ENCODE measurements at places on chromosomes 6 and 20.

GRCh38 chr6:151241853-151242252 is 2.1 kb downstream of the AKAP12 start:
- DNase-seq: no peak

DNA sequence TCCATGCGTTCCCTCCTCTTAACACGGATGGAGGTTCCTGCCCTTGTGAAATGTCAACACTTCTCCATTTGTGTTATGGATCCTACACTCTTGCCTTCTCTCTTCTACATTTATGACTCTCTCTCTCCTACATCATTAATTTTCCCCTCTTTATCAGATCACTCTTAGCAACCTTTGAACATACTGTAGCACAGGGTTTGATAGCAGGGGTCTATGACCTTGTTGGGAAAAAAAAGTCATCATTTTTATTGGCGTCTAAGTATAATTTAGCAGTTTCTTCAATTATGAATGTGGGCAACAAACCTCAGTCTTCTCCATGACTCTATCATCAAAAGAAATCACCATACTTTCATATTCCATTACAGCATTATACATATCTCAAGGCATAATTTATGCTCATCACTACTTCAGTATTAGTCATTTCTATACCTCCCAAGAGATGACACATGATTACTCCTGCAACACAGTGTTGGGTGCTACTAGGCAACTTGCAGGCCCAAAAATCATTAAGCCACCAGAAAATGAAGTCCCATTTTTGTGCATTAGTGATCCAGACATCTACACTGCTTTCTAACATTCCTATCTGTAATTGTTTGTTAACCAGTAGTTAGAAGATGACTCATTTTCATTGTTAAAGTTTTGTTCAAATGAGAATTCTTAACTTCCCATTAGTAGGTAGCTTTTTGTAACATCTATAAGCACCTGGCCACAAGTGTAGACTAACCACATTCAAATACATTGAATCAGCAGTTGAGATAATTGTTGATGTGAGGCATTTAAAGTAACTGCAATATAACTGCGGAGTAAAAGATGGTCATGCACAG is 9.5 kb downstream of the CYP39A1 start:
- no peak for DNase-seq

- DNase-seq: no peak
Observed at GRCh38 chr6:6635291-6635690, 46.8 kb downstream of the LY86 start.

- DNase-seq: no peak
Observed at GRCh38 chr6:51028276-51028675, 209.6 kb downstream of the TFAP2B start.

- DNase-seq: no peak
Observed at GRCh38 chr6:1027109-1027794, 284.6 kb upstream of the FOXQ1 start.

- DNase-seq: no peak
Observed at GRCh38 chr20:40591536-40591935, 97.5 kb downstream of the MAFB start.

- DNase-seq: no peak
Observed at GRCh38 chr20:20014659-20015058, 2.5 kb upstream of the NAA20 start.

DNA sequence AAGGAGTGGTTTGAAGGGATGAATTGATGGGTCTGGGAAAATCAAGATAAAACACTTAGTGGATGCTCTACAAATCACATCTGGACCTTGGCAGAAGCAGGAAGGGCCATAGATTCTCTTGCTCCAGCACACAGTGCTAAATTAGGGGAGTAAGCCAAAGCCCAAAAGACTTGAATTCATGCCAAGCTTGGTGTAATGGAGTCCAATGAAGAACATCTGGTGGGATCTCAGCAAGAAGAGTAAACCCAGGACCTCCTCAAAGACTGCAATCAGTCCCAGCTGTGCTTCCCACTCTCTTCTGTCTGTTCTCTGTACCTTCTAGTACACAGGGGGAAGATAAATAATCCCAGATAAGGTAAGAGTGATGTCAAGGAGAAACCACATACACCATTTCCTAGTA is 683.4 kb downstream of the RNF144B start:
- DNase-seq: no peak

DNA sequence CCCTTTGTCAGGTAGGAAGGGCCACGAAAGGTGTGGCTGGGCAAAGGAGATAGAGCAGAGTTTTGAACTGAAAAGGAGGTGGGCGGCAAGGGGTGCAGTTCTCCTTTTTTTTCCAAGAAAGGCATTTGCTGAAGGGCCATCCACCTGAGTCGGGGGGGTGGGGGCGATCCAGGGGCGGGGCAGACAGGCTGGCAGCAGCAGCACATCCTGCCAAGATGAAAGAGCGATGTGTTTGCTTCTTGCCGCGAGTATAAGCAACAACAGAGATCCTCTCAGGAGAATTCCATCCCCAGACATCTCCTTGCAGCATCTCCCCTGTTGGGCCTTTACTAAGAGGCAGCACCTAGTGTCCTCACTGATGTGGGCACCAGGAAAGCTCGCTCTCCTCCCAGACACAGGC is 516.5 kb downstream of the CD83 start:
- no peak for DNase-seq

DNA sequence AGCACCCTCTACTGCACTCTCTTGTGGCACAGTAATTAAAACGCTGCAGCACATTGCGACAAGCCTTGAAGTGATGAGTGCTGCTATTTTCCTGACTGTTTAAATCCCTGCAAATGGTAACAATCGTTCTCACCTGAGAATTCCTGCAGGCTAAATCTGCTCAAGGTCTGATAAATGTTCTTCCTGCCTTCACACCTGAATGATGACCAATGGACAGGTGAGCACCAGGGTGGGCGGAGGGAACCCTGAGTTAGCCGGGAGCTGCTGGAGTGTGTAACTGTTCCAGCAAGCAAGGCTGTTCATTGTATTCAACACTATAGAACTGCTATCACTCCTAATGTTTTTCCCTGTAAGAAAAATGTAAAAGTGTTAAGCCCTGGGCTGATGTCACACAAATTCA is 4.0 kb downstream of the DACT2 start:
- DNase-seq: no peak

- no peak for DNase-seq
Observed at GRCh38 chr6:68158256-68158655, 476.8 kb upstream of the ADGRB3 start.

- no peak for DNase-seq
Observed at GRCh38 chr20:61303675-61304074, 51.6 kb downstream of the CDH4 start.

DNA sequence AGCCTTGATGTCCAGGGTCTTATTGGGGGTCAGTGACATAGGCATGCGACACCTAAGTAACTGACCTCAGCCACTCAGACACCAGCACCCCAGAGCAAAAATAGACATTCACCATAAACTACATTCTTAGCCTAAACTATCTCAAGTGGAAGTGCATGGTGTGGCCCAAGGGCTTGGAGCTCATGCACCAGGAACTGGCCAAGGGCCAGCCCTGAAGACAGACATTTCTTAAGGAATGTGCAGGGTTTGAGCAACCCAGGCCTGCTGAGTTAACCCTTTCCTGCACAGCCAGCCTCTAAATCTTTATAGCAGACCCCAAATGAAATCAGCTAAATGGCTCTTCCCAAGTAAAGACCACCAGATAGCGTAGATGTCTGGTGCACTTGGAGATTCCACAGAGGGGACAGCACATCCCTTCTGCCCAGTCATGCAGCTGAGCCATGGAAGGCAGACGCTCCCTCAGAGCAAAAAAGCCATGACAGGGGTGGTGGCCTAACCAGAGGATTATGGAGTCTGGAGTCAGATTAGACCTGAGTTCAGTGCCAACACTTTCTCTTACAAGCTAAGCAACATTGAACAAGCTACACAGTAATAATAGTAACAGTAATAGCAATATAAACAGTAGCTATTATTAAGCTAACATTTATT is 222.6 kb downstream of the ZMYND8 start:
- no peak for DNase-seq

DNA sequence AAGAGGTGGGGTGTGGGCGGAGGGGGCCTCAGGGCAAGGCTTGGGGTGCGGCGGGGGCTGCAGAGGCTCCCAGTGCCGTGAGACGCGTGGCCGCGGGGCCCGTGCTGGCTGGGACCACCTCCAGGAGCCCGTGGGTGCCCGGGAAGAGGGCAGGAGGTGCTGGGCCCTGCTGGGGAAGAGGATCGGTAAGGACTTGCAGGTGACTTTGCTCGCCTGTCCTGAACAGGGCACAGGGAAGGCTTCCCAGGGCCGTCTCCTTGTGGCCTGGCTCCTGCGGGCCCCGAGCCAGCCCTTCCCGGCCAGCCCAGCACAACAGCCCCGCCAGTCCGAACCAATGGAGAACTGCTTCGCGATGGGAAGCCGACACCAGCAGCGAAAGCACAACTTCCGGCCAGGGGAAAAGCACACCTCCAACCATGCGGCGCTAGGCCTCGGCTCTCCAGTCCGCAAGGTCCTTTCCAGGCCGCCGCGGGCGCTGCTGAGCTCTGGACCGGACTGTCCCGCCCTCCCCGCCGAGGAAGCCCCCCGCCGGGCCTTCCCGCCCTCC is 32.3 kb downstream of the IRF4 start:
- no peak for DNase-seq

DNA sequence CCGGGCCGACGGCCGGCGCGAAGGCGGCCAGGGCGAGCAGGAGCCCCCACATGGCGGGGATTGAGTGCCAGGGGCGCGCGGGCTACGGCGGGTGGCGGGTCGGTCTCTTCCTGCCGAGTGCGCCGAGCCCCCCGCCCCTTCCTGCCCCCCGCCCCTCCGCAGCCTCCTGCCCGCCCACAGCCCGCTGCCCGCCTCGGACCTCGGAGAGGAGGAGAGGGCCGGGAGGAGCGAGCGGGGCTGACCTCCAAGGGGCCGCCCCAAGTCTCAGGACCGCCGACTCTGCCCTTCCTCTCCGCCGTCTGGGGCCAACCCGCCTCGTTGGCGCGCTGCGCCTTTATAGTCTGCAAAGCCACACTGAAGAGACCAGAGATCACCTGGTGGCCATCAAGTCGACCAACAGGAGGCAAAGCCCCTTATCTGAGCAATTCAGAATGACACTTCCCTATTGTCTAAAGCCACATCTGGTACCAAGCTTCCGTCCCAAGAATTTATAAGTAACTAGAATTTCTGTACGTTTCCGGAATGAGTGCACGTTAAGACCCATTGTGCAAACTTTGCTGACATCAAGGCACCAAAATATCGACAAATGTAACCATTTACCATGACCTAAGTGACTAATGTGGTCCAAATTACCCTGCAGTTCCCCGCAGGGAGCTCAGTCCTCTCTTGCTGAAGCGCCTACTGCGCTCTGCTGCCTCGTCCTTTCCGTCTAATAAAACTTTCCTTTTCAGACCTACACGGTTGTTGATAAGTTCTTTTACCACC is at the start of gene CPXM1:
CPXM1 (minus strand) TSS at position 107 of the 765 bp plus-strand sequence; CDS start at position 52, 55 bp downstream.
- DNase-seq: no peak

DNA sequence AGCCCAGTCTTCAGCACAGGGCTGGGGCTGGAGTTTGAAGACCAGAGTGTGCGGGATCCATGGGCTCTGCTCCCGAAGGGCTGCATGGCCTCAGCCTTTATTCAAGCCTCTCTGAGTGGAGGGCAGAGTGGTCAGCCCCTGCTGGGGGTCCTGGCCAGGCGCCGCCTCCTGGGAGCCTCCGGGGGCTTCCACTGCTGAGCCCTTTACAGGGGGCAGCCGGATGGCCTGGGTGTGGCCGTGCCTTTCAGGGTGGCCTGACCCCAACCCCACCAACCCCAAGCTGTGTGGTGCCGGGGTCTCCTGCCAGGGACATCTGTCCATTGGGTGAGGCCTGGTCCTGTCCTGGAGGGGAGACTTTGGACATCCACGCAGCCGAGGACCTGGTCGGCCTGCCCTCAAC is 76.0 kb upstream of the SLCO4A1 start:
- no peak for DNase-seq

DNA sequence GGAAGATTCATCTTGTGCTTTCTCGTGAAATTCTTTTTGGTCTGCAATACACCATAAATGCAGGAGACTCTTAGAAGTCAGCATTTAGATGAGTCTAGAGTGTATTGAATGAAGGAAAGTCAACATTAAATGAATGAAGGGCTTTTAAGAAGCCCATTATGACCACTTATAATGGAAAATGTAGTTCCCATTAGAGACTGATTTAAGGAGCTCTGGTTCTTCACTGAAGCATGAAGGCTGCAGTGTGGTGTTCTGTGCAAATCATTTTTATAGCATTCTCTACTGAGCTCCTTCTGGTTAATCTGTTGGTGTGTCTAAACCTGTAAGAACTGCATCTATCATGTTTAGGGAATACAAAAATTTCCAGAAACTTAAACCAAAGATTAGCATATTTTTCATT is 19.7 kb downstream of the NCOA7 start:
- DNase-seq: no peak

- no peak for DNase-seq
Observed at GRCh38 chr6:139296927-139297326, 5.1 kb upstream of the TXLNB start.

GRCh38 chr6:123417535-123417934 is 219.2 kb downstream of the TRDN start:
- no peak for DNase-seq

DNA sequence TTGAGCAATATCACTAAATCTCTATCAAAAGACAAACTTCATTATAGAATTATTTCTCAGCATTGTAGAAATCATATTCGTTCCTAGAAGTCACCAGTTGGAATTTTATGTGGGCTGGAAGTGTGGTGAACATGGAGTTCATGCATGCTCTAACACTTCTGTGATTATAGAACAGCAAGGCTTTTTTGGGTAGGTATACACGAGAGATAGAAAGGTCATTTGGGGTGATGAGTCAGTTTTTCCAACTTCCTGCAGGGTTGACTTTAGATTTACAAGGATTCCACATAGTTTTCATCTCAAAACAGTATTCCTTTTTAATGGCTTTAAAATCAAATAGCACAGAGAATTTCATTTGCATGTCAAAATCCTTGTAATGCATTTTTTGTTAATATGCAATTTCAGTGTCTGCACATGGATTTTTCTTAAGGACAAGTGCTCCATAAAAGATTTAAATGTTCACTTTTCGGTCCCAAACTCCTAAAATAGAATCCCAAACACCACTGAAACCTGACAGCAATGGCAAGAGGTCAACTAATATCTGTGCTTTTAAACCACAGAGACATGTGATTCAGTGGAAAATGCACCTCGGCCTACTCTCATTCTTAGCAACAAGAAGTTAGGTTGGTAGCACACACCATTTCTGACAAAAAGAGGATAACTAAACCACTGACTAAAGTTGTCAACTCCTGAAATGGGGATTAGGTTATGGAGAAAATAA is 211.0 kb downstream of the MOXD1 start:
- no peak for DNase-seq

DNA sequence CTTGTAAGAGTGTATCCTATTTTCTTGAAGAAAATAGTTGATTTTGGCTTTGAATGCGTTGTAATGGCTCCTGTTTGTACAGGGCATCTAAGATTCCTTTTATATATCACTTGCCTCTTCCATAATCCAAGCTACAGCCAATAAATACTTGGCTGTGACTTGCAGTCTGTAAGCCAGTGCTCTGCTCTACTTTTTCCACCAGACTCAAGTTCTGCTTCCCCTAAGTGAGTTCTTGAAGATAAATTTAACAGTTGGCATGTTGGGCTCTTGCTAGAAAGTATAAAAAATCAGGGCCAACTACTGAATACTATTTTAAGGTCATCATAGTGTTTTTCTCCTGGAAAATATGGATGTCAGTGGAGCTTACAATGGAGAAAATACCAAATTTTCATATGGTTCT is 36.5 kb upstream of the SCGN start:
- no peak for DNase-seq
